ENCODE measurements at places on chromosomes 5 and 9.

DNA sequence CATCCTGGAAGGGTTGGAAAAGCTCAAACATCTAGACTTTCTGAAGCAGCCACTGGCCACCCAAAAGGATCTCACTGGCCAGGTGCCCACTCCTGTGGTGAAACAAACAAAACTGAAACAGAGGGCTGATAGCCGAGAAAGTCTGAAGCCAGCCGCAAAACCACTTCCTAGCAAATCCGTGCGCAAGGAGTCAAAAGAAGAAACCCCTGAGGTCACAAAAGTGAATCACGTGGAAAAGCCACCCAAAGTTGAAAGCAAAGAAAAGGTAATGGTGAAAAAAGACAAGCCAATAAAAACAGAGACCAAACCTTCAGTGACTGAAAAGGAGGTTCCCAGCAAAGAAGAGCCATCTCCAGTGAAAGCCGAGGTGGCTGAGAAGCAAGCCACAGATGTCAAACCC lies 87.6 kb downstream of the MAP1B start:
- DNase-seq = no peak

DNA sequence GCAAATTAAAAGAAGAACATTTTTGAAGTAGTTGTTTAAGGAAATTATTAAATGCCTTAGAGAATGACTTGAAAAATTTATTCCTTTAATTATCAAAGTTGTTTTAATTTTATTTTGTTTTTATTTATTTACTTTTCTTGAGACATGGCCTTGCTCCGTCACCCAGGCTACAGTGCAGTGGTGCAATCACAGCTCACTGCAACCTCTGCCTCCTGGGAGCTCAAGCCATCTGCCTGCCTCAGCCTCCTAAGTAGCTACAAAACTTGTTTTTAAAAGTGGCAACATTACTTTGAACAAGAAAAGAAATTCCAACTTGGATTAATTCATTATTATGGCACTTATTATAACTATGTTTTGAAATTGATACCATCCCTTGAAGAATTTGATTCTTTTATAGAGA lies 29.0 kb downstream of the CDO1 start:
- DNase-seq = no peak

GRCh38 chr5:69048230-69048629 lies 45.6 kb upstream of the SLC30A5 start:
- no peak for DNase-seq

DNA sequence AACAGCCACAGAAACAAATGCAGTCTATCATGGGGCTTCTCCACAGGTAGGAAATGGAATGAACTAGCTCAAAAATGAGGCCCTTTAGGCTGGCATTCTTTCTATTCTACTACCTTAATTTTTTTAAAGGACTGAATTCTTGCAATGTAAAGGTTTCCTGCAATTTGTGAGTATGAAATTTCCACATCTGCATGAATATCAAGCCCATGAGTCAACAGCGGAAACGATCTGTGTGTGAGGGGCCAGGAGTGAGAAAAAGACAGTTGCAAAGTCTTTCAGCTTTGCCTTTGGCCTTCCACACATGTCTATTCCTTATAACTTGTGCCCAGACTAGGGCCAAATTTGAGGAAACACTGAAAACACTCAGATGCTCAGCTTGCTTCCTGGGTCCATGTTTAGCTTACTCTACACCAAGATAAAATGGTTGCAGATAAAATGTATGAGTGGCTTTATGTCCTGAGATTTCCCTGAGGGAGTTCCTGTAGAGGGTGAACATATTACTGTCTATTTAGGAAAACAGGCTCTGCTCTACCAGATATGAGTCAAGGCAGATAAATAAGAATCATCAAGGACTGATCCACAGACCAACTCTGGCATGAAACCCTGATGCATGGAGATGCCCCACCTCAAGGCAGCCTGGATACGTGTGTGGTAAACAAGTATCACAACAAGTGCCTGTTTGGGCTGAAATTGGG lies 46.5 kb downstream of the RETREG1 start:
- no peak for DNase-seq

GRCh38 chr9:92680166-92681119 lies 10.5 kb upstream of the IPPK start:
- no peak for DNase-seq

- no peak for DNase-seq
These were observed 79.8 kb upstream of the ZNF462 start for GRCh38 chr9:106783121-106783520.

DNA sequence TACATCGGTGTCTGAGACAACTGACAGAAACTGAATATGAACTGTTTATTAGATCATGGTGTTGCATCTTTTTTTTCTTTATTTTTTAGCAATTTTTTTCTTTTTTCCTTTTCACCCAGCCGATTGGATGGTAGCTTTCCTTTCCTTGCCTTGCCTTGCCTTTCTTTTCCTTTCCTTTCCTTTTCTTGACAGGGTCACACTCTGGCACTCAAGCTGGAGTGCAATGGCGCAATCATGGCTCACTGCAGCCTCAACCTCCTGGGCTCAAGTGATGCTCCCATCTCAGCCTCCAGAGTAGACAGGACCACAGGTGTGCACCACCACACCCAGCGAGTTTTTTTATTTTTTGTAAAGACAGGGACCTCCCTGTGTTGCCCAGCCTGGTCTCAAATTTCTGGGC lies 2.8 kb downstream of the PDE6A start:
- no peak for DNase-seq

DNA sequence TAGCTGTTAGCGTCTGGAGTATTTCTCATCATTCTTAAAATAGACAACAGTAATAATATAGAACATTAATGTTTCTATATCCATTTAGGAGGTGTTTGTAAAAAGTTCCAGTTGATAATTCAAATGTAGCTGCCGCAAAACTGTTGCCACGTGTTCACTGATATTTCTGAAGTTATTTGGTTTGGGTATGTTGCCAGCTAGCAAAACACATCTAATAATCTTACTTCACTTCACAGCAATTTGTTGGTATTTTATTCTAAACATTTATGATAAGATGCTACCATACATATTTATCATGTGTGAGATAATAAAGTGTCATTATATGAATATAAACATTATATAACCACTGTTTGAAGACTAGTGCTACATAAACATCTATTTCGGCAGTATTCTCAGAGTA lies 101.6 kb downstream of the CDH12 start:
- no peak for DNase-seq

Measured in stimulated activated CD8-positive, alpha-beta memory T cell treated with anti-CD3 and anti-CD28 coated beads, Interleukin-7, amount 100 ng/mL, for 1 hour (primary cell).